ENCODE measurements at places on chromosomes 11 and 22. TPM values are rescaled to one million over a fixed set of nuclear protein-coding genes. Genes with fewer than 3 reads are reported as not detected.

POTEH gene
- 0.82 TPM for total RNA-seq

NTM gene
- not detected for total RNA-seq

MRGPRE gene
- total RNA-seq: not detected

PRDX5 gene
- 214 TPM for total RNA-seq

BBOX1 gene
- total RNA-seq: not detected

MS4A7 gene
- total RNA-seq: 3.3 TPM
